Activated CD4-positive, CD25-positive, alpha-beta regulatory T cell (primary cell): ENCODE measurements at places on chromosomes 2 and 18.

DNA sequence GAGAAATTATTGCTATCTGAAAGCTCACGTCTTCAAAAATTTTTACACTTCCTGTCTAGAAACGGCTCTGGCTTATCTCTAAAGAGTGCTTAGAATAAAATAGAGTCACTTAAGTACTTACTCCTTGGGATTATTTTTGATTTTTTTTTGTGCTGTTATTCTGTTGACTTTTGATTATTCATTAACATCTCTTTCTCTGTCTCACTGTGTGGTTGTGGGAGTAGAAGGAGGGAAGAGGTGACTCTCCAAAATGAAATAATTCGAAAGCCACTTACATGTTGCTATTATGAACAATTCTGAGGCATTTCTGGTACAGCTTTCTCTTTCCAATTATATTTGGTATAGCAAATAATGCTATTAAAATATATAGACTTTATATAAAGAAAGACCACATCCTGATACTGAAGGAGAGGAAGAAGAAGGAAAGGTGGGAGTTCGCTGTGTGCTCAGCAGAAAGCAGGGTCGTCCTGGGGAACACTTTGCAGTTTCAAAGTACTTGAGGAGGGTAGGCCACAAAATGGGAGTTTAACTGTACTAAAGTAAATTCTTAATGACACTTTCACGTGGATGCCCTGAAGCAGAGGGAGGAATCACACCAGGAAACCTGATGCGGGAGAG, 9.6 kb upstream of the MMADHC start:
- no peak for DNase-seq

- DNase-seq, result no peak
Observed at GRCh38 chr18:5895876-5896740, 786 bp upstream of the TMEM200C start.

- DNase-seq, result no peak
Observed at GRCh38 chr18:61782545-61782944, 110.3 kb downstream of the RNF152 start.

- no peak for DNase-seq
Observed at GRCh38 chr2:88657131-88657530, 29.9 kb upstream of the EIF2AK3 start.

DNA sequence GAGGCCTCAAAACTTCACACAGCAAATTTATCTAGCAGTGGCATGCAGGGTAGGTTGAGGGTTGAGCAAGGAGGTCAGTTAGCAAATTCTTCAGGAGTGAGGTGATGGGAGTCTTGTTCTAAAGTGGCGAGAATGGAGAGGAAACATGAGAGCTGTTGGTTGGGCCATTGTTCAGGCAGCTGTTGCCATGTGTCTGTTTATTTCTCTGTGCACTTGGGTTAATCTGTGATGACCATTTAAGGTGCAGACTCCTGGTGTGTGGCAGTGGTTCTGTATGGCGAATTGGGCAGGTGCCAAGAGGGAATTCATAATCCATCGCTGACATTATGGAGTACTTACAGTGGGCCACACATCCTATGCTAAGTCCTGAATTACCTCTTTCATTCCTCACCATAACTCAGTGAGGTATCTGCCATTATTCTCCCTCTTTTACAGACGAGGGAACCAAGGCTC, 30.4 kb downstream of the TMEM178A start:
- no peak for DNase-seq

DNA sequence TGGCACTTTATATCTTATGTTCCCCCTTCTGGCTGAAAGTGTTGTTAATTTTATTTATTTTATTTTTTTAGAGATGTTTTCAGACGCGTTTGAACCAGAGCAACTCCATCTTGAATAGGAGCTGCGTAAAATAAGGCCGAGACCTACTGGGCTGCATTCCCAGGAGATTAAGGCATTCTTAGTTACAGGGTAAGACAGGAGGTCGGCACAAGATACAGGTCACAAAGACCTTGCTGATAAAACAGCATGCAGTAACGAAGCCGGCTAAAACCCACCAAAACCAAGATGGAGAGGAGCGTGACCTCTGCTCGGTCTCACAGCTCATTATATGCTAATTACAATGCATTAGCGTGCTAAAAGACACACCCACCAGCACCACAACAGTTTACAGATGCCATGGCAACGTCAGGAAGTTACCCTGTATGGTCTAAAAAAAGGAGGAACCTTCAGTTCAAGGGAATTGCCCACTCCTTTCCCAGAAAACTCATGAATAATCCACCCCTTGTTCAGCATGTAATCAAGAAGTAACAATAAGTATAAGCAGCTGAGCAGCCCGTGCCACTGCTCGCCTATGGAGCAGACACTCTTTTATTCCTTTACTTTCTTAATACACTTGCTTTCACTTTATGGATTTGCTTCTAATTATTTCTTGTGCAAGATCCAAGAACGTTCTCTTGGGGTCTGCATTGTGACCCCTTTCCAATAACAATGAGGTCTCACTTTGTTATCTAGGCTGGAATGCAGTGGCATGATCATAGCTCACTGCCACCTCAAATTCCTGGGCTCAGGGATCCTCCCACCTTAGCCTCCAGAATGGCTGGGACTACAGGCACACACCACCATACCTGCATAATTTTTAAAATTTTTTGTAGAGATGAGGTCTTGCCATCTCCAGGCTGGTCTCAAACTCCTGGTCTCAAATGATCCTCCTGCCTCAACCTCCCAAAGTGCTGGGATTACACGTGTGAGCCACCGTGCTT, 55.9 kb downstream of the CACNB4 start:
- DNase-seq, result no peak
